COR-L47 (cell line): ENCODE measurements at places on chromosomes 12 and 14.

DNA sequence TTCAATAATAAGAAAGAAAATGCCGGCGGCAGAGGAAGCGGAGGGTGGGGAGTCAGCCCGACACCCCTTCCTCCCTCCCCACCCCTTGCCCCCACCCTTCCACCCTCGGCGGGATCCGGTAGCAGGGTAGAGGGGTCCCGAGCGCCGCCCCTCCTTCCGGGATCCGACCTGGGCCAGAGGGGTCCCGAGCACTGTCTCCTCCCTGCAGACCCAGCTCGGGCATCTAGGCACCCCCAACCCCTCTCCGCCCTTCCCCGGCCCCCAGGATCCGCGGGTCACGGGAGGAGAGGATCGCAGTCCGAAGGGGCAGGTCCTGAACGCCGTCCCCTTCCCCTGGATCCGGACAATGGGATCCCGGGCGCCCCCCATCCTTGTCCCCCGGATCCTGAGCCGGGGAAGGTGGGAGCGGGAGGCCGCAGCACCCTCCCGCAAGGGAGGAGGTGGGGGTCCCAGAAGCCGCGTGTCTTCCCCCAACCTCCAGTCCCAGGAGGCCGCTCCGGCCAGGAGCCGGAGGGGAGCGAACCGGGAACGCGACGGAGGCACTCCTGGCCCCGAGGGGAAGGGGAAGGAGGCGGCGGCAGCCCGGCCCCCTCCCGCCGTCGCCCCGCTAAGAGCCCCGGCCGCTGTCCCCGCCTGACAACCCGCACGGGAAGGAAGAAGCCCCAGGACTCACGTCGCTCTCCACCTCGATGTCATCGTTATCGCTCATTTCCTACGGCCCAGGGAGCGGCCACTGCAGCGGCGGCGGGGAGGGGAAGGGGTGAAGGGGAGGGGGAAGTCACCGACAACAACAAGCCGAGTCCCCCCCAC, 481 bp downstream of the MAX start:
- no peak for DNase-seq

DNA sequence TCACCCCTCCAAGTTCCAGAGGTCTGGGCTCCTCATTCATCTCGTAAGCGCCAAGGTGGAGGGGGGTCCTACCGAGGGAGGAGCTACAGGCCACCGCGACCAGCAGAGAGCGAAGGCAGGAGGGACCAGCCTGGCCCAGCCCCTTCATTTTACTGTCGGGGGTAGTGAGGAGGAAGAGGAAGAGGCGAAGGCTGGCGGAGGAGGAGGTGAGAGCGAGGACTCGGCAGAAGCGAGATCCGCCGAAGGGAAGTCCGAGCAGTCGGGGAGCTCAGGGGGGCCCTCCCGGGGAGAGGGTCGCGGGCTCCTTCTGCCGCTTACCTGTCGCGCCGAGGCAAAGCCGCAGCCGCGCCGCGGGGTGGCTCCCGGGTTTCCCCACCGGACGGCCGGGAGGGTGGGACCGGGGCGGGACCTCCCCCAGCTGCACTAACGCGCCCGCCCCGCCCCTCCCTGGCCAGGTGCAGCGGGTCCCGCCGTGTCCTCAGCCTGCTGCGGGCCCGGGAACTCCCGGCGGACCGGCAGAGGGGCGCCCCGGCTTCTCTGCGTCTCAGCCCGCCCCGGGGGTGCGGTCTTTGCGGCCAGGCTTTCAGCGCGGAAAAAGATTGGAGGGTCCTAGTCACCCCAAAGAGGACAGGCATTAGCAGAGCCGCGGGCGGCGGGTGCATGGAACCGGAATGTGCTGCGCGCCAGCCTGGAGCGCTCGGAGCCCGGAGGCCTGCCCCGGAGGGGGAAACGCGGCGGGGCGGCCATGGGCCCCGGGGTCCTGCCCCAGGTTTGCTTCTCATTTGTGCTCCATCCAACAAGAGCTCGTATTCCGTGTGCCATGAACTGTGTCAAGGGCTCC, at the start of gene GALNT6:
Gene GALNT6 (minus strand): TSS at position 124 of the 841 bp plus-strand sequence. CDS start 11,625 bp downstream, outside the sequence.
- peak; percentile 27 for DNase-seq

GRCh38 chr12:110367181-110367864, 36.2 kb downstream of the ANAPC7 start:
- DNase-seq: no peak

GRCh38 chr12:132360410-132360809, 31.0 kb upstream of the GALNT9 start:
- no peak for DNase-seq

DNA sequence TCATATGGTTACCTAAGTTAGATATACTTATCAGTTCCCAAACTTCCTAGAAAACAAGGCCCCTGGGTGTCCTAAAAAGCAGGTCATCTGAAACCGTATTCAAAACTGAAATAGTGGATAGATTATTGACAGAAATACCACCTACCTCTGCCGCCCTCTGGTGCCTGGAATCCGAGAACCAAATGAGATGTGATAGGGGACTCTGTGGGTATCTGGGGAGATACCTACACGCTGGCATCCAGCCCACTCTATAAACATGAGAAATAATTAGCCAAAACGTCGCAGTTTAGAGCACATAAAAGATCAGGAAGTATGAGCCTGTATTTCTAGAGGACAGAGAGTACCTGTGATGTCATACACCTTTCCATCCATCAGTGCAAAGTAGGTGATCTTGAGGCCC, 4.4 kb downstream of the ORMDL2 start:
- no peak for DNase-seq

GRCh38 chr12:3261782-3262359, 184.7 kb downstream of the TSPAN9 start:
- no peak for DNase-seq

DNA sequence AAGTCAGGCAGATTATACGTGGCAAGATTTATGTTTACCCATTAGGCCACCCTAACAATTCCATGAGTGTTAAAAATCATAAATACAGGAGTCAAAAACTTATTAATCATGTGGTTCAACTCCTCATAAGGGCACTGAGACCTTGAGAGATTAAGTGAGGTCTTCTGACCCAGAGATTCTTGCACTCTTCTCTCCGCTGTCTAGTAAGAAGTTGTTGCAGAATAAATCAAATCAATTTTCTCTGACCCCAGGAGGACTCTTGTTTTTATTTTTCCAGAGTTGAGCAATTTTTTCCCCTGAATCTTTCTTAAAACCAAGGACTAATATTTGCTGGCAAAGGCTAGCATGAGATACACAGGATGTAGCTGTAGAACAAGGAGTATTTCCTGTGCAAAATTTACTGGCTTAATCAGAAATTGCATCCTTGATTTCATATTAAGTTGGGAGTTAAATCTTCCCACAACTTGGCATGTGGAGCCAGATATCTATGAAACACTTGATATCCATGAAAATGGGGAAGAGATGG, 90.9 kb upstream of the PTHLH start:
- no peak for DNase-seq

GRCh38 chr12:105270671-105271255, 34.8 kb upstream of the APPL2 start:
- no peak for DNase-seq

DNA sequence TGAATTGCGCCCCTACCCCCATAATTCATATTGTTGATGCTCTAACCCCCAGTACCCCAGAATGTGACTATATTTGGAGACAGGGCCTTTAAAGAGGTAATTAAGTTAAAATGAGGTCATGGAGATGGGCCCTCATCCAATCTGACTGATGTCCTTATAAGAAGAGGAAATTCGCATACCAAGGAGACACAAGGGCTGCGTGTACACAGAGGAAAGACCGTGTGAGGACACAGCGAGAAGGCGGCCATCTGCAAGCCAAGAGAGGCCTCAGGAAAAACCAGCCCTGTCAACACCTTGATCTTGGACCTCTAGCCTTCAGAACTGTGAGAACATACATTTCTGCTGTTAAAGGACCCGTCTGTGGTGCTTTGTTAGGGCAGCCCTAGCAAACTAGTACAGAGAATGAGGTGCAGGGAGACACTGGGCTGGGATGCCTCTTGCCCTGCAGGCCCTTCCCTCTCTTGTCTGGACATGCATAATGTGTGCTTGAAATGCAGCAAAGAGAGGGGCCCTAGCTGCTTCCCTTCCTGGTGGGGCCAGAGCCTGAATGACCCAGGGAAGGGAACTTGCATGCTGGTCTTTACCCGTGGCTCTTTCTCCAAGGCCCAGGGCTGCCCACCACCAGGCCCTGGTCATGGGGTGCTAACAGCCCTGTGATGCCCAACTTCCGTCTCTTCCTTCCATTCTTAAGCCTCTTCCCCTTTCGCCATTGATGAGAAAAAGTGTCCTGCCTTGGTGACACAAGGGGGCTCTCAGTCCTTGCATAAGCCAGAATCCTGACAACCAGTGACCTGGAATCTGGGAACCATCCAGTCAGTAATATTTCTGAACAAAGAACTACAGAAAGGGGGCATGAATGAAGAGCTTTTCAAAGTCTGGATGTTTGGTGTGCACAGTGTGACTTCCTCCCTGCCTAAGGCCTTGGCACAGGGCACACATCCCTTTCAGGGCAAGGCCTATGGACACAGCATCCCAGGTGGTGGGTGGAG, 50.0 kb upstream of the GPATCH2L start:
- DNase-seq: no peak

DNA sequence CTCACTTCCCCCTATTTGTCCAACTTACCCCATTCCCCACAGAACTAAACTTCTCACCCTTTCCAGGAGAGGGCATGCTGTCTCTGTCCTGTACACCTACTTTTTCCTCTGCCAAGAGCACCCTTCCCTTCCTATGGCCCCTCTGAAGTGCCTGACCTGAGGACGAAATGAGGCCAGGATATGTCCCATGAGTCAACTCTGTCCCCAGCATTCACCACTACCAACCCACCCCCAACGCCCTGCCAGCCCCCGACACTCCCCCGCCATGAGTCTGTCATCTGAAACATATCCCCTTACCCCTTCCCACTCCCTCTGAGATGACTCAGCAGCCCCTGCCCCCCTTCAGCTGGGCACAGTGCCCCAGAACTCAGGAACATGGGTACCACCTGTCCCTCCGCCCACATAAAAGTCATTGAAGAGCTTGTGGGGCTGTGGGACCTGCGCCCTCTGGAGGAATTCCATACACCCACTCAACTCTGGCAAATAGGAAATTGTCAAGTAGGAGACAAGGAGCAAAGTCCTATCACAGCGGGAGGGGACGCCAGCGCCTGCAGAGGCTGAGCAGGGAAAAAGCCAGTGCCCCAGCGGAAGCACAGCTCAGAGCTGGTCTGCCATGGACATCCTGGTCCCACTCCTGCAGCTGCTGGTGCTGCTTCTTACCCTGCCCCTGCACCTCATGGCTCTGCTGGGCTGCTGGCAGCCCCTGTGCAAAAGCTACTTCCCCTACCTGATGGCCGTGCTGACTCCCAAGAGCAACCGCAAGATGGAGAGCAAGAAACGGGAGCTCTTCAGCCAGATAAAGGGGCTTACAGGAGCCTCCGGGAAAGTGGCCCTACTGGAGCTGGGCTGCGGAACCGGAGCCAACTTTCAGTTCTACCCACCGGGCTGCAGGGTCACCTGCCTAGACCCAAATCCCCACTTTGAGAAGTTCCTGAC, 26.3 kb downstream of the ITGA7 start:
- DNase-seq: peak; percentile 25

GRCh38 chr14:93183596-93184317, 940 bp downstream of the MOAP1 start:
- no peak for DNase-seq

- DNase-seq: no peak
Observed at GRCh38 chr14:63032641-63033040, 12.6 kb downstream of the KCNH5 start.

DNA sequence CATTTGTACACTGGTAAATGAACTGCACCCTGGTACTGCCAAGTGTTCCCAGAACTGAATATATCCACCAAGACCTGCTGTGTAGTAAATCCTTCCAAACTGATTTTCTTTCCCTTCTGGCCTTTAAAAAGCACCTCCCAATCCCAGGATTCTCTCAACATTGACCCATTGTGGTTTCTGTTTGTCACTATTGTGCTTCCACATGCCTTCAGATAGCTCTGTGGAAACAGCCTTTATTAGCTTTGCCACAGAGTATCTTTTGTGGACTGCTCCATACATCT, 949 bp upstream of the KIF21A start:
- no peak for DNase-seq

DNA sequence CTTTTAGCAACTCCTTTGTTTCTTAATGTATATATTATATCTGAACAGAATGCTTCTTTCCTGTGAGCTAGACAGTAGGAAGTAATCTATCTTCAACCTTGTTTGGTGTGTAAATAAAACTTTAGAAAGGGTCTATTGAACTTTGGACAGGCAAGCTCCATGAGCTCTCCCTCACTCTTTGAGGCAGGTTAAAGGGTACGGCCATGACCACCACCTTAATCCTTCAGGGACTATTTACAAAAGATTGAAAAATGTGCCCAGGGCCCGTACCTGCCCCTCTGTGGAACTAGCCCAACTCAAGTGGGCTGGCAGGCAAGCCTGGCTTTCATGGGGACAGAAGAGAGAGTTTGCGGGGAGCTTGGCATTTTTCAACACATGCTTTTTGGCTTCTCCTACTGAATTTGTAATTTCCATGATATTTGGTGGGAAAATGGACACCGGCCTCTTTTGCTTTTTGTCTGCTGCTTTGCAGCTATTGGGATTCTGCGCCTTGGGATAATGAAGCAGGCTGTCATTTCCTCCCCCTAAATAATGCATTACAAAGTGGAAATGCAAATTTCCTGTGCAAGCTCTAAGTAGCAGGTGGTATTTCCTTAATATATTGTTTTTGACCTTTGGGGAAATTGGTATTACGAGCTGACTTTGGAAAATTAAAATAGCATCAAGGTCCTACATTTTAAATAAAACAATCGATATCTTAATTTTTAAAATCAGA, 106.0 kb downstream of the HMGA2 start:
- no peak for DNase-seq

DNA sequence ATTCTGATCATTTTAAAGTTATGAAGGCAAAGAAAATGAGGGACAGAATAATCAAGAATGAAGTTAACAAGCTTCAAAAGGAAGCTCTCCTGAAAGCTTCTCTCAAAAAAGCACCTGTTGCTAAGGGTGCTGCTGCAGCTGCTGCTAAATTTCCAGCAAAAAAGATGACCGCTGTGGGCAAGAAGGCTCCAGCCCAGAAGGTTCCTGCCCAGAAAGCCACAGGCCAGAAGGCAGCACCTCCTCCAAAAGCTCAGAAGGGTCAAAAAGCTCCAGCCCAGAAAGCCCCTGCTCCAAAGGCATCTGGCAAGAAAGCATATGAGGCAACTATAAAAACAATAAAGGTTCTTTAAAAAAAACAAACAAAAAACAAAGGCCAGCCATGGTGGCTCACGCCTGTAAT, 52.7 kb upstream of the NR2C1 start:
- no peak for DNase-seq
